ENCODE measurements at places on chromosomes 3 and 15.

- DNase-seq = no peak
These were observed 15.4 kb downstream of the CCDC54 start for GRCh38 chr3:107392549-107393165.

GRCh38 chr15:64847876-64848716 lies 6.4 kb downstream of the PLEKHO2 start:
- no peak for DNase-seq

DNA sequence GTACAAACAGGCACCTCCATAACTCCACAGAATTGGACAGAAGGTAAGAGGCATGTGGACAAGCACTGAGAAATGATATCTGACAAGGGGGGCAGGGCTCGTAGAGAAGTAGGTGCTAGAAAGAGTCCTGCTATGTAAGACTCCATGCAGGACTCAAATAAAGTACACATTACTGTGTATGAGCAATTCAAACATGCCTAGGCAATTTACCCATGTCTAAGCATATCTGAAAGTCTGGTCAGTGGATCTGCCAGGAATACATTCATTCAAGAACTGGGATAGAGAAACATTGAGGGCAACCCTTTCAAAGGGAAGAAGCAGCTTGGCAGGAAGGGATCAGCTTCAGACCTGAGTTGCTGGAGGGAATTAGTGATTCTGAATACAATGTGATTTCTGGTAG lies 174.1 kb upstream of the MCTP2 start:
- DNase-seq = no peak

- DNase-seq = no peak
These were observed 914 bp upstream of the PAQR5 start for GRCh38 chr15:69297642-69298353.

- no peak for DNase-seq
These were observed 13.3 kb upstream of the OR5K1 start for GRCh38 chr3:98449606-98450193.
